ENCODE measurements at places on chromosomes 11 and 22.
A peak's percentile ranks its signal among the peaks of the same experiment; 100 is the strongest.

DNA sequence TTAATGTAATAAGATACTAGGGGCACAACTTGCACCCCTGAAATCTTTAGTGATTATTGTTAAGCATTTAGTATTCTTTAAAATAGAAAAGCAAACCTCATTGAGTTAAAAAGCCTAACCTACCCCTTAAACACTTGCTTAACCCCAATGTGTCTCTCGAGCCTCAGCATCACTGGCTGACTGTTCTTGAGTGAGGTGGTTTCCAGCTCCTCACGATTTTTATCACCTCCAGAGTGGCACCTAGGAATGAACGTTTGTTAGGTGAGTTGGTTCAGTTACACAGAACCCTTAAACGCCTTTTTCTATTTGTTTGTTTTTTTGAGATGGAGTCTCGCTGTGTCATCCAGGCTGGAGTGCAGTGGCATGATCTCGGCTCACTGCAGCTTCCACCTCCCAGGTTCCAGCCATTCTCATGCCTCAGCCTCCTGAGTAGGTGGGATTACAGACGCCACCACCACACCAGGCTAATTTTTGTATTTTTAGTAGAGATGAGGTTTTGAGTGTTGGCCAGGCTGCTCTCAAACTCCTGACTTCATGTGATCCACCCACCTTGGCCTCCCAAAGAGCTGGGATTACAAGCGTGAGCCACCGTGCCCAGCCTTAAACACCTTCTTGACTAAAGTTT is 13.7 kb downstream of the YWHAH start:
- DNase-seq: no peak

DNA sequence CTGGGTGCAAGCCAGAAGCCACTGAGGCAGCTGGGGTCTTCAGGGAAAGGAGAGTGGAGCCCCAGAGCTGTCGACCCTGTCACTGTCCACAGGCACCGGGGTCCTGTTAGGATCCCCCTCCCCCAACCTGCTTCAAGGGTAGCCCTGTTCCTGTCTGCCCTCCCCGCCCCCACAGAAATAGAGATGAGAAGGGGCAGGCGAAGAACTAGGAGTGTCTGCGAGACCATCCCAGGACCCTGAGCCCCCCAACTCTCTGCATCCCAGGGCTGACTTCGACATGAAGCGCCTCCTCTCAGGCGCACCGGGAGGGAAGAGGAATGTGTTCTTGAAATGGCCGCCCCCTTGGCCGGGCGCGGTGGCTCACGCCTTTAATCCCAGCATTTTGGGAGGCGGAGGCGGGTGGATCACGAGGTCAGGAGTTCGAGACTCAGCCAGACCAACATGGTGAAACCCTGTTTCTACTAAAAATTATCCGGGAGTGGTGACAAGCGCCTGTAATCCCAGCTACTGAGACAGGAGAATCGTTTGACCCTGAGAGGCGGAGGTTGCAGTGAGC is 607 bp upstream of the ZNF70 start:
- DNase-seq: peak; percentile 66

GRCh38 chr11:12291313-12291712 is 86.1 kb upstream of the PARVA start:
- no peak for DNase-seq

DNA sequence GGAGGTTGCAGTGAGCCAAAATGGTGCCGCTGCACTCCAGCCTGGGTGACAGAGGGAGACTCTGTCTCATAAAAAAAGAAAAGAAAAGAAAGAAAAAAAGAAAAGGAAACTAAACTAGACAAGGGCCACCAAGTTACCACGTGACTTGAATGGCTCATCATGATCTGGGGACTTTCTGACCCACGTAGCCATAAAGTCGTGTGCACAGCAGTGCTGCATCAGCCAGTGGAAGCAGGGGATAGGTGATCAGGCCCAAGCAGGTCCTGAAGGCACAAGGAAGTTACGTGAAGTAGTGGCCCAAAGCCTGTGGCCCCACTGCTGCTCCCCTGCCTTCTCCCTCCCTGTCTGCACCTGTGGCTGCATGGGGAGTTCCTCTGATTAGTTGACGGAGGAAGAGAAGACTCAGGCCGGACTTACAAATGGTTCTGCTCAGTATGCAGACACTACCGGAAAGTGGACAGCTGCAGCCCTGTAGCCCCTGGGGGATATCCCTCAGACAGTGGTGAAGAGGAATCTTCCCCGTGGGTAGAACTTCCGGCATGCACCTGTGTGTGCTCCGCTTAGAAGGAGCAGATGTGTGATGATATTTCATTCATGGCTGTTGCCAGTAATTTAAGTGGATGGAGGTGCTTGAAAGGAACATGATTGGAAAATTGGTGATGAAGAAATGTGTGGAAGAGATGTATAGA is 18.2 kb upstream of the CD81 start:
- DNase-seq: no peak

- peak; percentile 48 for DNase-seq
Measured at GRCh38 chr22:35258191-35258988, 1.1 kb downstream of the HMGXB4 start.

DNA sequence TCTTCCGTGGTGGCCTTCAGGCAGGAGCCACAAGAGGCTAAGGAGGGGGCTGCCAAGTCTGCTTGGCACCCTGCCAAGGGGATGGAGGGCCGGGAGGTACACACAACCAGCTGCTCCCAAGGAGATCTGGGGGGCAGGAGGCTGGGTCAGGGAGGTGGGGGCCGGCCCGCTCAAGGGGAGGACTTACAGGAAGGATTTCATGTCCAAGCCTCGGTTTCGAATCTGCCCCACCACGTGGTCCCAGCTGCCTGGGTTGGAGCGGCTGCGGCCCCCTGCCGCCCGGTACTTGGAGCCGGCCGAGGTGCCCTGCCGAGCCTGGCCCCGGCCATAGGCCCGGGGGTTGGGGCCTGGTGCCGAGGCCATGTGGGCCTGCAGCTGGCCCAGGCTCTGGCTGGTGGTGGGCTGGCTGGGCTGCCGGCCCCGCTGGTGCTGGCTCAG is 33.5 kb downstream of the LRRC10B start:
- no peak for DNase-seq

DNA sequence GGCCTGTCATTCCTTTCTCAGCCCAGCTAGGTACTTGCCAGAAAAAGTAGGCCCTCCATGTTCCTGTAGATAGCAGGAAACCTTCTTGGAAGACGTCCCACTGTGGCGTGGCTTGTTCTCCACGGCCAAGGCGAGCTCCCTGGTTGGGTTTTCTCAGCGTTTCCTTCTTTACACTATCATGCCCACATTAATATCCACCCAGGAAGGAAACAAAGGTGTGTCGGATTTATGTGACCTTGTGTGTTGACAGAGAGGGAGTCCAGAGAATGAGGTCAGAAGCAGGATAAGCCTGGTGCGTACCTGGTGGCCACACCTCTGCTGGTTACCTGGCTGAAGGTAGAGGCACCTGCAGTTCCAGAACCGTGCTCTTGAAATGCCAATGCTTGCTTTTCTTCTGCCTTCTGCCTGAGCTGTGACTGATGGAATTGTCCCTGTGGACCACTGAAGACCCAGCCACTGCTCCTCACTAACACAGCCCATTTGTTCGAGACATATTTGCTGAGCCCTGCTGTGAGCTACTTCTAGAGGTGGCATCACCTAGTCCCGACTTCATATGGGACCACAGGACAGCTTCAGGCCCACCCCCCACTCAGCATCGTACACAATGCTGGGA is 7.9 kb downstream of the ASPHD2 start:
- DNase-seq: no peak

- DNase-seq: peak; percentile 72
Measured at GRCh38 chr11:47393163-47394049, 15.0 kb upstream of the SLC39A13 start.

GRCh38 chr11:61495801-61496601 is 12.5 kb upstream of the LRRC10B start:
- no peak for DNase-seq

GRCh38 chr11:132408877-132409276 is 1038.5 kb downstream of the NTM start:
- DNase-seq: no peak

GRCh38 chr11:10413268-10413667 is 41.8 kb upstream of the AMPD3 start:
- DNase-seq: peak; percentile 86

DNA sequence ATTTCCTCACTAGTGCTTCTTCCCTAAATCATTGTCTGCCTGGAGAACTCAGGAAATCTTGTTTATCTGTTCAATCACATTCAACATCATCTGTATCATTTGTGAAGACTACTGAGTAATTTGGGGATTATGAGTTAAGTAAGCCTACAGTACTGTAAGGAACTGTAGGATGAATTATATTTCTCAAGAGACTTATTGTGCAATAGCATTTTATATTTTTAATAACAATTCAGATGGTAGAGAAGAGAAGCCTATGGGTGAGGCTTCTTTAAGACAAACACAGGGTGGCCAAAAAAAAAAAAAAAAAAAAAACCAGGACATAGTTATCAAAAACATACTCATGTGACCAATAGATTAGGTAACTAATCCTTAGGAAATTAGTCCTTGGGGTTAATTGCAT is 282.7 kb downstream of the FAM181B start:
- DNase-seq: no peak

DNA sequence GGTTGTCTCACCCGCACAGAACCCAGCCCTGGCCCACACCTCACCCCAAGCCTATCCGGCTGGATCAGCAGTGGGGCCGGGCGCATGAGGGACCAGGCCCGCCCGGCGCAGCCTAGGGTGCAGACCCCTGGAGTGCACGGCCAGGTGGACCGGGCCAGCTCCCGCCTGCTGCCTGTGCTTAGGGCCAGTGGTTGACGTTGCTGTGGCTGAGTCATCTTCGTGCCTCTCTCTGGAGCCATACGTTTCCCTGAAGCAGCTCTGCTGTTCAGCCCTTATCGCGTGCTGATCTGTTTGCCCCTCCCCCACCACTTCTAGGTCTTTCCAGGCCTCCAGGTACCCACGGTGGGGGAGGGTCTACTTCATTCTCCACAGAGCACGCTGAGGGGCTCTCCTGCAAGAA is 39.5 kb downstream of the CDKN1C start:
- peak; percentile 49 for DNase-seq

- DNase-seq: peak; percentile 1
Measured at GRCh38 chr11:104275992-104276391, 112.0 kb upstream of the PDGFD start.

GRCh38 chr11:6667733-6668374 is 12.2 kb upstream of the DCHS1 start:
- peak; percentile 67 for DNase-seq

GRCh38 chr22:44759430-44760310 is 7.3 kb downstream of the ARHGAP8 start:
- DNase-seq: no peak

GRCh38 chr11:113979431-113979830 is 4.5 kb downstream of the HTR3A start:
- DNase-seq: no peak

DNA sequence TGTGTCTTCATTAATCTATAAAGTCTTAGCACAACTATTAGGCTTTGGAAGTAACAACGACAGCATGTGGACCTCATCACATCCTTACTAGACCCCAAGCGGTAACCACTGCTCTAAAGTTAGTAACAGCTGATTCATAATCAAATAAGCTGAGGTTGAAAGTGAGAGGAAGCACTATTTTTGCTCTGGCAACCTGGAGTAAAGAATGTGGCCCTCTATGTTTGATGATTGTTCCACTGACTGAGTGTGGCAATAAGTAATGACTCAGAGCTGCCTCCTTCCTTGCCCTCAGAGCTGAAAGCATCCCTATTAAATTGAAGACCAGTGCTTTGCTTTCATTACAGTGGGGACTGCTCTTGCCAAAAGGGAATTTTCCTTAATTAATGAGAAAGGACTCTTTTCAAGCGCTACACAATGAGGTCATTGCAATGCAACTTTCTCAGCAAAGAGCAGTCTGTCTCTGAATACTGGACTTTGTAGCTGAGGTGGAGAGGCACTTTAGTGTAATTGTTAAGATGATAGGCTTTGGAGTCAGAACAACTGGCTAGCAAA is 906.1 kb upstream of the RAG2 start:
- DNase-seq: peak; percentile 12

DNA sequence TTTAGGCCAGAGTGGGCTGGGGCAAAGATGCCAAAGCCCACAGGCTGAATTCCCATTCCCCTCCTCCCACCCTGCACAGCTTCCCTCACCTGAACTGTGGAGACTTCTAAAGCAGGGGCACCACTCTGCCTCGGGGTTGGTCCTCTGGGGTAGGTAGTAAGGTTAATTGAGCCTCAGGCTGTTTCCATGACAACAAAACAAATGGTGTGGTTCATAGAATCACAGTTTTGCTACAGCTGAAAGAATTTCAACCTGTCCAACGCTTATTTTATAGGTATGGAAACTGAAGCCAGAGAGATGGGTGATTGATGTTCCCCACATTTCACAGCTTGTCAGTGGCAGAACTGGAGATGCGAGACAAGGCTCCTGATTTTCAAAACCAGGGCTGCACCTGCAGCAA is 109.5 kb downstream of the SNX19 start:
- no peak for DNase-seq

- DNase-seq: no peak
Measured at GRCh38 chr11:92269021-92269420, 44.4 kb downstream of the FAT3 start.

Measured in hematopoietic multipotent progenitor cell treated with erythropoietin and hydrocortisone succinate and interleukin-3 and kit ligand, for 4 days (in vitro differentiated cells).